ENCODE measurements at places on chromosomes 7 and 10.

GRCh38 chr7:3427957-3428356 lies 126.9 kb downstream of the SDK1 start:
- no peak for DNase-seq

- DNase-seq: no peak
These were observed 58.6 kb upstream of the MKRN1 start for GRCh38 chr7:140537750-140538482.

DNA sequence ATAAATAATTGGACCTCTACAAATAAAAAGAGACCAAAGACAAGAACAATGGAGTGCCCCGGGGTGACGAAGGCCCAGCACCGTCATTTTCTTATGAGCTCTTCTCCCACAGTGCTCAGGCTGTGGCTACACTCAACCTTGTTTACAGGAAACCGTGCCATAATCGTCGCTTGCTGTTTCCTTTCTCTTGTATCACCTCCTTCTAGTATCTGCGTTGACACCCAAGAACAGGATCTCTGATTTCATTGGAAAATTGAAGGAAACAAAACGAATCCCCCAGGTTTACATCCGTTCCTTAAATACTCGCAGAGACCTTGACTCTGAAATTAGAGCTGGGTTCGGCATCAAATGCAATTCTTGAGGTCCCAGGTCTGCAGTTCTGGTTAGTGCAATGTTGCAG lies 1.7 kb upstream of the IGFBP3 start:
- DNase-seq: no peak

GRCh38 chr10:59108886-59109288 lies 67.6 kb upstream of the PHYHIPL start:
- no peak for DNase-seq

DNA sequence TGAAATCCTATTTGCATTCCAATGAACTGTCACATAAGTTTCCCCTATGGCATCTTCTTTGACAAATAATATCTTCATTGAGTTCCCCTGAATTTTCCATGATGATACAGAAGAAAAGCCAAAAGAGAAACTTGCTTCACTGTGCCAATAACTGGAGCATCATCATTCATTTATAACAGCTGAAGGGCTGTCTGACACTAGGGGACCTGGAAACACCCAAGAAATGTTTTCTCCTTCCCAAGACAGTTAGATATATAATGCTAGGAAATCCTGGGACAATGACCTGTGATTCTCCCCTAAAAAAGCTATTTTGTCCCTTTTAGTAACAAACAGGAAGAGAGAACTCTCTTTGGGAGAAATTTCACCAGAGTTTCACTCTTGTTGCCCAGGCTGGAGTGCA lies 133.6 kb downstream of the SEMA3C start:
- no peak for DNase-seq

- DNase-seq: no peak
These were observed 76.4 kb downstream of the CALN1 start for GRCh38 chr7:72335561-72336381.

DNA sequence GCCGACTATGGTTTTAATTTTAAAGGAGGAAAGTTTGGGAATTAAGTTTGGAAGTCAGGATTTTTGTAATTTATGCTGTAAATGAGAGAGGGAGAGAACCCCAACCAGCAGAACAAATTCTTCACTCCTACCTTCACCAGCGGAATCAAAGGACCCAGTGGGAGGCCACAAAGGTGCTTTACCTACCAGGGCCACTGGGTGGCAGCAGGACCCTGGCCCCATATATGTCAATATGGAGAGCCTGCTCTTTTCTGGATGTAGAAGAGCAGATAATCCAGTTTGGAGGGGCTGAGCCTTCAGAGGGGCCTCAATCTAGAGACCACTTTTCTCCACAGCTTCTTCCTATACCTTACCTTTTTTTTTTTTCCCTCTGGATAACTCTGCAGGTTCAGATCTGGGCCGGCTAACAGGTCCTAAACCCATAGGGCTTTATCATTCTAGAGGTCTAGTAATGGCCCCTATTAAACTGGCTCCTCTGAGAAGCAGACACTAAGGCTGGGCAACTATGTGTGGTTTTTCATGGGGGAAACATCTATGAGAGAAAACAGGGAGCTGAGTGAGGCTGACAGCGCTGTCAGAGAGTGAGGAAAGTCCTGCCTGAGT lies 8.5 kb upstream of the SCD start:
- DNase-seq: peak; percentile 69

DNA sequence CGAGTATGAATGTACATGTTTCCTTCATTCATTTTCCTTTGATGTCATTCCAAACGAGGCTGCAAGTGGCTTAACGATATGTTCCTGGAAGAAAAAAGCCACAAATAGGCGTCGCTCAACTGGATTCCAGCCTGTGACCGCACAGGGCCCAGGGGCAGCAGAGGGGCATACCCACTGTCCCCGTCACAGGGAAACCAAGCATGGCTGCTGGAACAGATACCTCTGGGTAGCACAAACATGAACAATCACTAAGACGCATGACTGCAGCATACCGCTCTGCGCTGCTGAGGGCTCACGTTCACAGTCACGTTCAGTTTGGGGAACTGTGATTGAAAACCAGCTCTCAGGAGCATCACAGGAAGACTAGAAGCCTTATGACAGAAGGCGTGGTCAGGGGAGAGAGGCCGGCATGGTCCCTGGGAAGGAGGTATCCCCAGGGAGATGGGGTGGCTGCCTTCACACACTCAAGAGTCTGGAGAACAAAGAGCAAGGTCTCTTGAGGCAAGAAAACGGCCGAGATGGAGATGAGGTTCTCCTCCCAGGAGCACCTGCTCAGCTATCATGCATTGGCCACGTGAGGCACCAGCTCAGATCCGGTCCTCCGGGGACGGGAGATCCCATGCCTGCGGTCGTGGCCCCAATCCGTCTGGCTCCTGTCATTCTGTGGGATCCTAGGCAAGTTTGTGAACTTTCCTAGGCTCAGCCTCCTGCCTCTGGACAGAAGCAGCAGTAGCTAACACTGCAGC lies 213.6 kb downstream of the DIP2C start:
- no peak for DNase-seq

DNA sequence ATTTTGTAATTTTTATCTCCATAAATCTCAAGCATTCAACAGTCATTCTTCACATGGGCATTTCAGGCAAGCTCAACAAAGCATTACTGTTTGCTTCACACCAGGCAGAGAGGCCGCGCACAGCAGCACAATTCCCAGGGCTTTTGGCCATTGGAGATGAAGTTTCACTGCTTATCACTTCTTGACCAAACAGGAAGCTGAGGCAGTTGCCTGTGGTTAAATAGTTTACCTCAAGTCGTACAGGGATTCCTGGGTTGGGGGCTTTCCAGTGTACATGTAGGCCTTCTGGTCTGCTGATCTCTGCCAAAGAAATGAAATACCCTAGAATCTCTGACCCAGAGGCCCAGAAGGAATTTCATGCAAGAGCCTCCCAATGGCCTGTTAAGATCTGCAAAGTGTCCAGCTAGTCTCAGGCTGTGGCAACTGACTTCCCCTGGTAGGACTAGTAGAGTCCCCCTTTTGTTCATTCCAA lies 11.2 kb upstream of the PRDX3 start:
- DNase-seq: peak; percentile 68

DNA sequence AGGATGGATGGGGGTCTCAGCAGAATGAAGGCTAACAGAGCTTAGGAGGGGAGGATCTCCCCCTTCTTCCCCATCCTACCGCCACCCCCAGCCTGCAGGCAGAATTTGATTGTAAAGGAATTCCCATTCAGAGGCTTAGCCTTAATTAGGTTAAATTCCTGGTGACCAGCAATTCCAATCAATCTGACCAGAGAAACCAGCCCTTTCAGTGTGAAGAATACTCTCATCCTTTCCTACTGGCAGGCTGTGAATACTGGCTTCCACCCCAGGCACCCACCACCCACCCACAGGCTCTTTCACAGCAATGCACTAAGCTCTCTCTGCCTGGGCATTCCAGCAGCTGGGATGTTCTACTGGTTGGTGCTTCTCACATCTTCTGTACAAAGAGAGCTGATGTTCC lies 137.9 kb upstream of the LYZL1 start:
- DNase-seq: no peak

DNA sequence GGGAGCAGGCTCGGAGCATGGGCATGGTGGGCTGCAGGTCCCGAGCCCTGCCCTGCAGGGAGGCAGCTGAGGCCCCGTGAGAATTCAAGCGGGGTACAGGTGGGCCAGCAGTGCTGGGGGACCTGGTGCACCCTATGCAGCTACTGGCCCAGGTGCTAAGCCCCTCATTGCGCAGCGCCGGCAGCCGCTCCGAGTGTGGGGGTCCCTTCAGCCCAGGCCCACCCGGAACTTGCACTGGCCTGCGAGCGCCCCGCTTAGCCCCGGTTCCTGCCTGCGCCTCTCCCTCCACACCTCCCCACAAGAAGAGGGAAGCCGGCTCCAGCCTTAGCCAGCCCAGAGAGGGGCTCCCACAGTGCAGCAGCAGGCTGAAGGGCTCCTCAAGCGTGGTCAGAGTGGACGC lies 250.7 kb downstream of the CRPPA start:
- no peak for DNase-seq

- DNase-seq: peak; percentile 44
These were observed 45.4 kb downstream of the SLC13A1 start for GRCh38 chr7:123154231-123154860.

DNA sequence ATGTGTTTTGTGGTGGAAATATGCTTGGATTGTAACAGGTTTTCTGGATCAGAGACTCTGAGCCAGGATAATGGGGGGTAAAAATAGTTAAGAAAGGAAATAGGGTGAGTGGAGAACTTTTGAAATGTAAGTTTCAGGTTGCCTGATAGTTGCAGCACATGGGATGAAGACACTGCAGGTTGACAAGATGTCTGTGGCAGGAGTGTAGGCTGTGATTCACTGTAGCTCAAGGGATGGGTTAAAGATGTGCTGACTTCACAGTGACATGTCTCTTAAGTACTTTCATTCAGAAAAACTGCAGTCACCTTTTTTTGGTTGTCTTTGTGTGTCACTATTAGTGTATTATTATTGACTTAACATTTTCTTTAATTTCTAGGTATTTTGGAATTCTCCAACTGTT lies 63.5 kb upstream of the SLC39A12 start:
- no peak for DNase-seq

DNA sequence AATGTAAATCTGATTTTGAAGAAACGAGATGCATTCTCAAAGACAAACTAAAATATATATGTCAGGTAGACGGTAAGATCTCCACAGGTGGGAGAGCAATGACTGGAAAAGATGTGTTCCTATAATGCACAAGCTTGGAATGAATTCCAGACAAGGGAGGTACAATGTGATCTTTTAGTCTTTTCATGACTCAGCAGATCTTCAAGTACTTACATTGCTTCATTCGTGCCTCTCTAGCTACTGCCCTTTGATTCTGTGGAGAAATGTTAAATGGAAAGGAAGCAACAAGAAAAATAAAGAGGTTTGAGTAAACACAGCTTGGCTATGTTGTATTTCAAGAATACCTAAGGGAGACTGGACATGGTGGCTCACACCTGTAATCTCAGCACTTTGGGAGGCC lies 106.6 kb downstream of the GAD2 start:
- DNase-seq: no peak

- no peak for DNase-seq
These were observed 54.6 kb downstream of the VSTM2A start for GRCh38 chr7:54596747-54597146.

GRCh38 chr10:71729161-71729636 lies 9.6 kb upstream of the C10orf105 start:
- DNase-seq: no peak

GRCh38 chr10:5720182-5720581 lies 35.5 kb downstream of the TASOR2 start:
- DNase-seq: no peak

- DNase-seq: no peak
These were observed 24.1 kb upstream of the FFAR4 start for GRCh38 chr10:93542358-93542791.

DNA sequence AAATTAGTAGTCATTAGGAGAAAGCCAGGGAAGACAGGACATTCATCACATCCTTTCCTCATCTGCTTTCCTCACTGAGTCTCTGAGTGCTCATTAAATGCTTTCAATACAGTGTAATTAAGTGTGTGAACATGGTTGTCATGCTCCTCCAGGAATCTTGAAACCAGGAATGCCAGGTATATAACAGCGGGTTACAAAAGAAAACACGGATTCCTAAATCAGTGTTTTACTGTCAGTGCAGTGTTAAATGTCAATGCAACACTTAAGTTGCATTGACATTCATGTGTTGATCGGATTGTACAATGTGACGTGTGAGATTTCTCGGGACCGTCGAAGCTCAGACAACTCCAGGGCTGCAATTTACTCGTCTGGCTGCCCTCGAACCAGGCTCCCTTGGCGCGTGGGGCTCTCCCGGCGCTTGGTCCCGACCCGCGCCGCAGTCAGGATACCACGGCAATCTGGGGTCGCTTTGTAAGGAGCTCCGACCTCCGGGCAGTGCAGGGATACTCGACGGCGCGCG lies 455 bp upstream of the SPAG6 start:
- no peak for DNase-seq

DNA sequence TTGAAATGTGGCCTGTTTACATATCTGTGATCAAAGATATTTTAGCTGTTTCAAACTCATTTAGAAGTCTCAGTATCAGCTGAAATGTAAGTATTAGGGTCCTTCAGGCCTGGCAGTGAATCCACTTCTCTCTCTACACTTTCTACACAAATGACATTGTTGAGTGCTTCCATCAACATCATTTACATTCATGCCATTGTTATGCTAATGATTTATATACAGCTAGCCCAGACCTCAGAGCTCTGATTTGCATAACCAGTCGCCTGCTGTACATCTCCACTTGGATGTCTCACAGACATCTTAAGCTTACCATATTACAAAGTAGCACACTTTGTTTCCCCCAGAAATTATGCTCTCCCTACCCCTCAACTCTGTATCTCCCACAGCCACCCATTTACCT lies 71.6 kb downstream of the GSDME start:
- DNase-seq: no peak

GRCh38 chr7:51428217-51428887 lies 111.7 kb upstream of the COBL start:
- DNase-seq: no peak

- no peak for DNase-seq
These were observed 609.0 kb upstream of the FOXK1 start for GRCh38 chr7:4073052-4073451.

GRCh38 chr10:62818426-62819011 lies 2.4 kb upstream of the EGR2 start:
- peak; percentile 45 for DNase-seq

DNA sequence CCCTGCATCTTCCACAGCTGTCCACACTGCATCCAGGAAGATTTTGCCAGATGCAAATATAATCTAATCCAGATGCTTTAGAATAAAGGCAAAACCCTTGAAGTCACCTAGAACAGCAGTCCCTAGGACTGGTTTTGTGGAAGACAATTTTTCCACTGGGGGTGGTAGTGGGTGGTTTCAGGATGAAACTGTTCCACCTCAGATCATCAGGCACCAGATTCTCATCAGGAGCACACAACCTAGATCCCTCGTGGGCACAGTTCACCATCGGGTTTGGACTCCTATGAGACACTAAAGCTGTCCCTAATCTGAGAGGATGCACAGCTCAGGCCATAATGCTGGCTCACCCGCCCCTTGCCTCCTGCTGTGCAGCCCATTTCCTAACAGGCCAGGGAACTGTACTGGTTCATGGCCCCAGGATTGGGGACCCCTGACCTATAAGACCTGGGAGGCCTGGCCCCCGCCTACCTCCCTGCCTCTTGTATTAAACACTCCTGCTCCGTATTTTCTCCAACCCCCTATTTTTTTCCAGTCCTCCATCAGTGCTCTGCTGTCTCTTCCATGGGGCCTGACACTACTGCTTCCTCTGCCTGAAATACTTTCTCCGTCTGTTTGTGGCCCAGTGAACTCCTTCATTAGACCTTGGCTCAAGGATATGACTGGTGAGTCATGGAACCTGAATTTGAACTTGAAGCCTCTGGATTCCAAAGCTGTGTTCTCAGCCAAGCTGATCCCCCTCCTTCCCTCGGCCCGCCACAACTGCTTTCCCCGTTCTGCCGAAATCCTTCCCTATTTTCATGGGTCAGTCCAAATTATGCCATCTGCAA lies 79.9 kb upstream of the RHEB start:
- DNase-seq: no peak
